Activated naive CD4-positive, alpha-beta T cell treated with Interleukin-2 at 50 U/mL for 16 hours (primary cell): ENCODE measurements at places on chromosomes 5 and 9.
A peak's percentile ranks its signal among the peaks of the same experiment; 100 is the strongest.

GRCh38 chr9:121505903-121506735 is 6.5 kb upstream of the GGTA1 start:
- DNase-seq = no peak

GRCh38 chr5:76971511-76971910 is 18.7 kb downstream of the CRHBP start:
- DNase-seq = no peak

GRCh38 chr9:89884356-89885083 is 279.7 kb downstream of the GADD45G start:
- no peak for DNase-seq

- no peak for DNase-seq
Observed at GRCh38 chr5:172943283-172943841, 15.9 kb upstream of the RPL26L1 start.

- DNase-seq = no peak
Observed at GRCh38 chr5:57441557-57441956, 41.1 kb downstream of the ACTBL2 start.

DNA sequence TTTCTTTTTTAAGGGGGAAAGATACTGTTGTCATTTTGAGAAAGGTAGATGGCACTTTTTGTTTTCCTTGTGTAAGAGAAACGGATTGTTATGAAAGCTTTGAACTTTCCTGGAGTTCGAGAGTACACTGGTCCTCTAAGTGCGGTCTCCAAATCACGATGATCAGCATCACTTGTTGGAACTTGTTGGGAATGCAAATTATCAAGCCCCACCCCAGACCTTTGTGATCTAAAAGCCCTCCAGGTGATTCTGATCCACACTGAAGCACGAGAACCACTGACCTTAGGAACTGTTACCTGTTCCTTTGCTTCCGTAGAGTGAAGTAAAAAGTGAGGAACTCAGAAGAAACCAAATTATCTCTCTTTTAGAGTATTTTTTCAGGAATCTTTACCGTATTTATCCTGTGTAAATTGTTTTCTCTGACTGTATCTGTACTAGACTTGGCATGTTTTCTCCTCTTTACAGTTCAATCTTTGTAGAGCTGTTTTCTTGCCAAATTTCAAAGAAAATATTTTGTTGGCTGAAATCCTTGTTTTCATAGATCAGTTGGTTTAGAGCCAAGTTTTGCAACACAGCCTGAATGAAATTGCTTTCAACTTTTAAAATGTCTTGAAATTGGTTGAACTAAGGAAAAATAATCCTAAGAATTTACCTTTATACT is 4.0 kb downstream of the MAT2B start:
- no peak for DNase-seq

GRCh38 chr5:8644377-8644776 is 775.4 kb downstream of the MTRR start:
- DNase-seq = no peak

- peak; percentile 71 for DNase-seq
Observed at GRCh38 chr5:76403766-76404222, 709 bp downstream of the IQGAP2 start.

DNA sequence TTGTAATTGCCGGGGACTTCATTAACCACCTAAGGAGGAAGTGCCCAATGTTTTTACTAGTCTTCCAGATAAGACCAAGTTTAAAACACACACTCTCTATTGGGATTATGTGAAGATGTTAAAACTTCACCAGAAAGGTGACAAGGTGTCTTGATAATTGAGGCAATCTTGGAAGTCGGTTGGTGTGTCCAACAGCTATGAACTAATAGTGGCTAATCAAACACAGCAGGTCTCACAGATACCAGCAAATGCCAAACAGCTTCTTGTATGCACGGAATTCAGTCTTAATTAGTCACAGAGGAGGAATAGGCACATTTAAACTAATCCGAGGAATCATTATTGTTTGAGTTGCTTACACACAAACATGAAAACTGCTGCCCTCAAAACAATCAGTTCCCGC is 214.5 kb downstream of the SEC61B start:
- DNase-seq = no peak

DNA sequence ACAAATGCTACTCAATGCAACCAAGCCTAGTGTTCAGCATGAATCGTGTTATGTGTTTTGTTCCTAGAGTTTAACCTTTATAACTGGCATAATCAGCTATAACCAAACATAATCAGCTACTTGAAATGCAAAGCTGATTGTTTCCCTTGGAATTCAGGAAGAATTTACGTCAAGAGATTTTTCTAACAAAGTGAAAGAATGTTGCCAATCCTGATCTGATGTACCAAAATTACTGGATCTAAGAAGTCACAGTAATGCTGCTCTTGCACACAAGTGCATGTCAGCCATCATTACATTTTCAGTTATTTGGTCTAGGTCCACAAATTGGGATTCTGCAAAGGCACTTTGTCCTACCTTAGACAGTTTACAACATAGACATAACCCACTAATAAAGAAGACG is 662.3 kb upstream of the SEMA6A start:
- no peak for DNase-seq

DNA sequence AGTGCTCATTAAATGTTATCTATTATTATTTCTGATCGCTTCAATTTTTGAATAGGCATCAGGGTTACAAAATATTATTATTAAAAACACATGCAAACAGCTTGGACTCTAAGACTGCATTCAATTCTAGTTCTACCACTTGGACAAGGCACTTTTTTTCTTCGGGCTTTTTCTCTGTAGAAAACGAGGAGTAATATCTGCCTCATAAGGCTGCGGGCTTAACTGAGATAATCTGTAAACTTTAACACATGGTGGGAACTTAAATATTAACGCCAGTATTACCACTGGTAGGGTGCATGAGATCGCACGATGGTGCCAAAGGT is 511 bp upstream of the SPDL1 start:
- DNase-seq = no peak

GRCh38 chr5:155285706-155286105 is 272.2 kb downstream of the KIF4B start:
- no peak for DNase-seq

- no peak for DNase-seq
Observed at GRCh38 chr5:77627869-77628674, 10.4 kb downstream of the OTP start.

DNA sequence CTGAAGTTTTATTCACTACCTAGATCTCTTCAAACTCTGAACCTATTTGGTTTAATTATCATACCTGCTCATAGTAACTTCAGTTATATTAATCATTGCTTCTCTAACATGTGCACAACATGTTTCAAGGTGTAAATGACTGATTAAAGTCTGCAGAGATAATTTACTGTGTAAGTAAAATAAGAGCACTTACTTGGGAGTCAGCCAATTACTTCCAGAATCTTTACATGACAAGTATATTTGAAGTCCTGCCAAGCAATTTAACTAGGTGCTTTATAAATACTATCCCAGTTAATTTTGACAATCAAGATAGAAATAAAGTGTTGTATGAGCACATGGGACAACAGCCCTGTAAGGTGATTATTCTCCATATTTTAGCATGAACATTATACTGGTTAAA is 109.9 kb downstream of the RFX3 start:
- DNase-seq = no peak

- DNase-seq = no peak
Observed at GRCh38 chr5:4572311-4573100, 567.6 kb upstream of the ADAMTS16 start.

GRCh38 chr5:74055486-74056106 is 429.6 kb downstream of the ARHGEF28 start:
- no peak for DNase-seq

- no peak for DNase-seq
Observed at GRCh38 chr5:126680191-126680817, 79.6 kb downstream of the PHAX start.

DNA sequence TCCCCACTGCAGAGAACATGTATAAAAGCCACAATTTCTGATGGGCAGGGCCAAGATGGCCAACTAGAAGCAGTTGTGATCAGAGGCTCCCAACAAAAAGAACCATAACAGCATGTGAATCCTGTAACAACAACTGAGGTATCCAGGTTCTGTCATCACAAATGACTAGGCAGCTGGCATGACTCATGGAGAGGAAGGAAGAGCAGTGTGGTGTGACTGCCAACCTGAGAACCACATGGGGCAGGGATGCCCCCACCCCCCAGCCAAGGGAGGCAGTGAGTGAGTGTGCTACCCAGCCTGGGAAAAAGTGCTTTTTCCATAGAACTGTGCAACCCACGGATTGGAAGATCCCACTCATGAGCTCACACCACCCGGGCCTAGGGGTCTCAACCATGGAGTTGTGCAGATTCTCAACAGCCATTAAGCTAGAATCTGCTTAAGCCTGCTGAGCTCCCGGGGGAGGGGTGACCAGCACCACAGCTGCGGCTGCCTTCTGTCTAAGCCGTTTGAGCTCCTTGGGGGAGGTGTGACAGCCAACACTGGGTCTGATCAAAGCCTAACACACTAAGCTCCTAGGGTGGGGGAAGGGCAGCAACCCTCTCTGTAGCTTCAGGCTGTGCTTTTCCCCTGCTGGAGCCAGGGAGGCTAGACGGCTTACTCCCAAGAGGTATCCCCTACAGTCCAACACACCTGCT is 80.1 kb upstream of the DMAC1 start:
- peak; percentile 22 for DNase-seq

DNA sequence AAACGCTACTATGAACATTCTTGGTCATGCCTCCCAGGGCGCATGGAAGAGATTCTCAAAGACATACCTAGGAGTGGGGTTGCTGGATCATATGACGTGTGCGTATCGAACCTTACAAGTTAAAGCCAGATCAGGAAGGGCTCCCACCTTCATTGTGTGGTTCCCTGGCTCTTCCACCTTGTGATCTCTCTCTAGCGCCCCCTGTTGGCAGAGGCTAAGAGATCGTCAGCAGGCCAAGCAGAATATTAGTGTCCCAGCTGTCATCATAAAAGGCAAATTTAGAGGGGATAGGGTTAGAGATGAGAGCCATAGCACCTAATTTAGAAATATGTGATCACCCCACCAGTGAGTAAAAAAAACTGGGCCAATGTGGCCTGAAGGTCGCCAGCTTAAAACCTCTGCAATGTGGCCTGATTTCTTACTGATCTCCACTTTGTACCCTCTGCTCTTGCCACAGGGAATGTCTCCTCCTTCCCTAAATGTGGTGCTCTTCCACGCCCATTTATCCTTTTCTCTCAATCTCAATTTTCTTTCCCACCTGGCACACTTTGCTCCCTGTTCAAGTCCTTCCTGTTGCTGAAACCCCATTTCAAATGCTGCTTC is 91.7 kb upstream of the SHB start:
- peak; percentile 53 for DNase-seq

- peak; percentile 50 for DNase-seq
Observed at GRCh38 chr9:123322273-123323195, 33.5 kb upstream of the CRB2 start.

- no peak for DNase-seq
Observed at GRCh38 chr9:81317939-81318338, 371.4 kb downstream of the TLE1 start.

GRCh38 chr5:35778259-35778769 is 78.4 kb upstream of the IL7R start:
- DNase-seq = no peak

DNA sequence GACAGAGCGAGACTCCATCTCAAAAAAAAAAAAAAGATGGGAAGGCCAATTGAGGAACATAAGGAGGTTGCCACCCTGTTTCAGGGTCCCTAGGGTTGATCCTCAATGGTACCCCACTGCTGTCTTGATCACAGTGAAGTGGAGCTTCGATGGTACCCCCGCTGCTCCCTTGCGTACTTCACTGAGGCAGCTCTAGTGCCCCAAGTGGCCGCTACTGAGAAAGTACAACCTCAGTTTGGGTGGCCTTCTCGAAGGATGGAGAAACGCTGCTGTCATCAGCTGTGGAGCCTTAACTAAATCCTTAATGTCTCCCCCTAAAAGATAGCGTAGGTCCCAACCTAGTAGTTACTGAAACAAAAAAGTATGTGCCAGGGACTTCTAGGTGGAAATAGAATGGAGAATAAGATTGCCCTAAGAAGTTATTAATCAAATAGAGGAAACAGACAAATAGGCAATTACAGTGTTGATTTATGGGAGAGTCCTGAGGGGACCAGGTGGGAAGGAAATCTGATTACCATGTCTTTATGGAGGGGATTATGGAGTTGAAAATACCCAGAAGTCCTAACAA is 6.3 kb downstream of the TESK1 start:
- DNase-seq = peak; percentile 69

DNA sequence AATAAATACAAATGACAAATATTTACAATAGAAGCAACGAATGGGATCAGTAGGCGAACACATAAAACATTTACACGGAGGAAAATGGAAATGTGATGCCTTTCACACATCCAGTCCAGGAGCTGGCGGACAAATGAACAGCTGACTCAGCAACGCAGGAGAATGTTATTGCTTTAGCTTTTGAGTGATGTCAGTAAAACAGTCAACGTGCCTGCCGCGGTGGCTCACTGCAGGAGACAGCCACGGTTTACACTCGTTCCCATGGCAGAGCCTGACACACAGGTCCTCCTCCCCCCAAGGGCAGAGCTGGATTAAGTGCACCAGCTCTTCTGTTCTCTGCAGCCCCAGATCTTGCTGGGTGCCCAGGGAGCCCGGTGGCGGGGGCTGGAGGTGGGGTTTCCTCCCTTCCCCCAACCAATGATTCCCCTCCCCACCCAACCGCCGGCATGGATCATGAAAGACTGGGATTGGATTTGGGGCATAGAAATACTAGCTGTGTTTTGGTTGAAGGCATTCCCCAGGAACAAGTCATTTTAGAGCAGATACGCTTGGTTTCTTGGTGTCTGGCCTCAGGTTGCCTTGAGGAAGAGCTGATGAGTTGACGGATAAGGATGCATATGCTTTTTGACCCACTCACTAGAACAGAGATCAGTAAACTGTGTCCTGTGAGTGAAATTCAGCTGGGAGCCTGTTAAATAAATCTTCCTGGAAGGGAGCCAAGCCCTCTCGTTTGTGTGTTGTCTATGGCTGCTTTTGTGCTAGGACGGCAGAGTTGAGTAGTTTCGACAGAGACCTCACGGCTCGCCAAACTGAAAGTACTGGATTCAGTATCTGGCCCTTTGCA is 12.5 kb downstream of the STC2 start:
- no peak for DNase-seq

- DNase-seq = no peak
Observed at GRCh38 chr5:72785801-72786200, 30.7 kb upstream of the TNPO1 start.

DNA sequence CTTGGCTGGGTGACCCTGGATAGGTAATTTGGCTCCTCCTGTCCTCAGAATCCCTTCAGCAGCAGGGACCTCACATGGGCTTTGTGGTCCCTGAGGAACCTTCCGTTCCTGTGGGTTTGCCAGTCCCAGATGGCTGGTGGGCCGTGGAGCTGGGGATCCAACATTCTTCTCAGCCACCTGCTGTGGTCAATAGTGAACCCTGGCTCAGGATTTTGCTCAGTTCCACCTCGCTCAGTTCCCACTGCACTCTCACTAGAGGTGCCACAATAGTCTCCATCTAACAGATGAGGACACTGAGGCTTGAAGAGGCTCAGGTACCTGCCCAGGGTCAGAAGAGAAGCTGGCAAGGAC is 17.1 kb upstream of the SPOUT1 start:
- no peak for DNase-seq

DNA sequence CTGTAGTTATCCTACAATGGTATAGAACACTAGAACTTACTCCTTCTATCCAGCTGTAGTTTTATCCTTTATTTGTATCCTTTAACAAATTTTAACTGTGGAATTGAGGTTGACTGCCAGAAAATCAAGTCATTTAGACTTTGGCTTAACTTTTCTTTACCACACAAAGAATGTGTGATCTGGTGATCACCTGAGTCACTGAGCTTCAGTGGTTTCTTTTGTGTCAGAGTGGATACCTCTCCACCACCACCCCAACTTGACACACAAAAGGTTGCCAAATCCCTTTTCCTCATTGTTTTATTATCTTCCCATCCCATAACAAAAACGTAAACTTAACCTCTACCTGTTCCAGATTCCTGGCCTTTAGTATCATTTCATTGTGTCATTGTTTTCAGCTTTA is 5.5 kb downstream of the OTULIN start:
- DNase-seq = no peak
